ENCODE measurements at places on chromosomes 4 and X.

DNA sequence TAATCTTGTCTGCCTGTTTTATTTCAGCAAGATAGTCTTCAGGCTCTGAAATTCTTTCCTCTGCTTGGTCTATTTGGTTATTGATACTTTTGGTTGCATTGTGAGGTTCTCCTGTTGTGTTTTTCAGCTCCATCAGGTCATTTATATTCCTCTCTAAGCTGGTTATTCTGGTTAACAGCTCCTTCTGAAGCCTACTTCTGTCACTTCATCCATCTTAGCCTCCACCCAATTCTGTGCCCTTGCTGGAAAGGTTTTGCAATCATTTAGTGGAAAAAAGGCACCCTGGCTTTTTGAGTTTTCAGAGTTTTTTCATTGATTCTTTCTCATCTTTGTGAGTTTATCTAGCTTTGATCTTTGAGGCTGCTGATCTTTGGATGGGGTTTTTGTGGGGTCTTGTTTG, 647.7 kb downstream of the SPRY1 start:
- no peak for DNase-seq

DNA sequence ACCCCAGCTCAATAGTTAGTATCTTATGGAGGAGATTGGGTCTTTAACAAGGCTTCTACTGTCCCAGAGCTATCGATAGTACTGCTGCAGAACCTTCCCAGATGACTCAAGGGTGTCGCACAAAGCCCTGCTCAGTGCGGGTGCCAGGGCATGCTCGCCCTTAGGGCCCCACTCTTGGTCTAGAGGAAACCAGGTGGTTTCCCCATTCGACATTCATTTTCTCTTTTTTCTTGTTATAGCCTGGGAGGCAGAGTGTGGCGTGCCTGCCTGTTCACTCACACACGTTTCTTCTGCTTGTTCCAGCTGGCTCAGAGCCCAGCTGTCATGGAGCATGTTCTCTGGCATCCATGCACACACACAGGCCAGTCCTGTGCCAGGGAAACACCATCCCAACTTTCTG, 144.5 kb downstream of the SMIM20 start:
- DNase-seq, result peak; percentile 78

DNA sequence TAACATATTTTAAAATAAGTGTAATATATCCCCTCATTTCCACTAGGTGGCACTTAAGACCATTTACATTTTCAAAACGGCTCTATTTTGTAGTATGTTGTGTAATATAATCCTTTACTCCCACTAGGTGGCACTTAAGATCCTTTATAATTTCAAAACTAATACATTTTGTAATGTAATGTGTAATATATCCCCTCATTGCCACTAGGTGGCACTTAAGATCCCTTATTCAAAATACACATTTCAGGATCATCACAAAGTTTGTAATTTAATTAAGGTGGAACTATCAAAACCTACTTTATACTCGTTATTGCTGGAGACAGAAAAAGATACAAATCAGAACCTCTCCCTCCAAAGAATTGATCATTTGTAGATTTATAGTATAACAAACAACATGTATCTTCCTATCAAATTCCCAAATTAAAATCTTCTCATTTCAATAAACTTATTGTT, 132.5 kb downstream of the ARHGAP6 start:
- DNase-seq, result no peak

GRCh38 chr4:113355550-113356371, 306.3 kb downstream of the ANK2 start:
- DNase-seq, result no peak

GRCh38 chr4:176011529-176011928, 54.1 kb upstream of the WDR17 start:
- DNase-seq, result no peak

DNA sequence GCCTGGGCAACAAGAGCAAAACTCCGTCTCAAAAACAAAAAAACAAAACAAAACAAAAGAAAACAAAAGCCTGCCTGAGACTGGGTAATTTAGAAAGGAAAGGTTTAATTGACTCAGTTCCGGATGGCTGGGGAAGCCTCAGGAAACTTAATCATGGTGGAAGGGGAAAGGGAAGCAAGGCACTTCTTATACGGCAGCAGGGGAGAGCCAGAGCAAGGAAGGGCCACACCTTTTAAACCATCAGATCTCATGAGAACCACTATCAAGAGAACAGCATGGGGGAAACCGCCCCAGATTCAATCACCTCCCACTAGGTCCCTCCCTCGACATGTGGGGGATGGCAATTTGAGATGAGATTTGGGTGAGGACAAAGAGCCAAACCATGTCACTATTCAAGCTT, 122.2 kb downstream of the UBE2K start:
- no peak for DNase-seq

GRCh38 chr4:40530961-40531635, 98.6 kb downstream of the RBM47 start:
- DNase-seq, result no peak

DNA sequence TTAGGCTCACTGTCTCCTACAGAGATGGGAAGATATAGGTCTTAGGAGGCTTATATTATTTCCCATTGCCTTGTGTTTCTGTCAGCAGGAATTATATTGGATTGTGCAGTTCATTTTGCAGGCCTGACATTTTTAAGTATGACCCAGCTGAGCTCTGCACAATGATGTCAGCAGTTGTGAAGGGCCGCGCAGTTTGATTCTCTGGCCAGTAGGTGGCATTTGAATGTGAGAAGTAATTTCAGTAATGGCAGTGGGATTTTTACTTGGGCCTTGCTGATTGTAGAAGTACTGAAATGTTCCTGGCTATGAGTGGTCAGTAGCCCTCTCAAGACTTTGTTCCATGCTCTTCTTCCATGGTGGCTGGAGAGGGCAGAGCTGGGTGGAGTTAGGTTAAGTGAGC, 247.2 kb upstream of the MTMR8 start:
- DNase-seq, result no peak

DNA sequence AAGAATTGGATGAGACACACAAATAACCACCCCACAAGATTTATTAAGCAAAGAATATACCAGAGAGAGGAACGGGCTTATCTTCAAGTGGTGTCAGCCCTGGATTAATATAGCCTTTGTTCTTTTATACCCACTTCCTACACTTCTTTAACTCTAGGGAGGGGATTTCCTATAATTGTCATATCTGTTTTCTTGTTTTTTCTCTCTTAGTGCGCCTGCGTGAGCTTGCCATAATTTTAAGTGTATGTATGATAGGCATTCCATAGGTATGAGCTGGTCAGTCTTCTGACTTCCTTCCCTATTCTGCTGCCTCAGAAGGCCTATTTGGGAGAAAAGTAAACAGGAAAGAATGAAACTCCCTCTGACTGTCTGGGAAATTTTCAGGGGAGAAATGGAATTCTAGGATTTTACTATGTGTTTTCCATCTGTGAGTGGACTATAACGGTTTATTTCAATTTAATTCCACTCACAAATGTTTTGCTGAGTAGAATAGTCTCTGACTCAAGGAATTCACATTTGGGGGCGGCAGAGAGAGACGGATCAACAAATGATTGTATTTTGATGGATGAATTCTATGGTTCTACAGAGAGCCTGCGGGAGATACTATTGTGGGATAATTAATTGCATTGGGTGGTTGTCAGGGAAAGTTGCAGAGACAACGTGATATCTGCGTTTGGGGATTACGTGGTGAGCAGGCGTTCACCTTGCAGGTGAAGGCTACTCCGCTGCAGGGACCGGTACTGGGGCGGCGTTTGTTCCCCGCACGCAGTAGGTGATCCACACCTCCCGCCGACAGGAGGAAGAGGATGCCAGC, 626 bp upstream of the CEP135 start:
- no peak for DNase-seq

GRCh38 chr4:87266986-87267385, 46.6 kb upstream of the KLHL8 start:
- no peak for DNase-seq

GRCh38 chrX:76366972-76367371, 60.5 kb upstream of the MAGEE1 start:
- DNase-seq, result no peak

- no peak for DNase-seq
Measured at GRCh38 chr4:112951362-112952312, 97.8 kb upstream of the ANK2 start.

GRCh38 chr4:87502580-87503238, 26.5 kb downstream of the SPARCL1 start:
- no peak for DNase-seq

GRCh38 chrX:31199056-31199839, 127.4 kb upstream of the FTHL17 start:
- no peak for DNase-seq

DNA sequence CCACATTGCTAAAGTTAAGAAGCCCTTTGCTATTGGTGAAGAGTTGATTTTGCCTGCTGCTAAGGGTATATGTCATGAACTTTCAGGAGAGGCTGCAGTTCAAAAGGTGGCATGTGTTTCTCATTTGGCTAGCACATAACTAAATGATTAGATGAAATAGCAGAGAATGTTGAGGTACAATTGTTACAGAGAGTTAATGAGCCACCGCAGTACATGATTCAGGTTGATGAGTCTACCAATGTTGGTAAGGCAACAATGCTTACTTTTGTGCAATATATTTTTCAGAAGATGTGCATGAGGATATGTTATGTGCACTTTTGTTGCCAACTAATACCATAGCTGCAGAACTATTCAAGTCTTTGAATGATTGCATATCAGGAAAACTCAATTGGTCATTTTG, 21.1 kb upstream of the CXCL2 start:
- no peak for DNase-seq

DNA sequence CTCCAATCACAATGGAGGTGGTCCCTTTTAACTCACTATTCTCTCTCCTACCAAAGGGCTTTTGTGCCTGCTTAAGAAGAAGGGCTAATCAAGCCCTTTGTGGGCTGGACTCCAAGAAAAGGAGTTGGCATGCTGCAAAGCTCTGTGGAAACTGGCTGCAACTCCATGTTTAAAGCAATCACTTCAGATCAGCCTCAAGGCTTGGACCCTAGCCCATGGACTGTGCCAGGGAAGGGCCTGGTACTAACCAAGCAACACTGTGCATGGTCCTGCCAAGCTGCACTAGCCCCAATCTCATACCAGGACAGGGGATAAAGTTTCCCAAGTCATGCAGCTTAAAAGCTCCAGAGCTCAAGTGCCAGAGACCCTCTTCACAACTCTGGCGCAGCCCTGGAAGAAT, 86.7 kb downstream of the ATP8A1 start:
- peak; percentile 32 for DNase-seq

DNA sequence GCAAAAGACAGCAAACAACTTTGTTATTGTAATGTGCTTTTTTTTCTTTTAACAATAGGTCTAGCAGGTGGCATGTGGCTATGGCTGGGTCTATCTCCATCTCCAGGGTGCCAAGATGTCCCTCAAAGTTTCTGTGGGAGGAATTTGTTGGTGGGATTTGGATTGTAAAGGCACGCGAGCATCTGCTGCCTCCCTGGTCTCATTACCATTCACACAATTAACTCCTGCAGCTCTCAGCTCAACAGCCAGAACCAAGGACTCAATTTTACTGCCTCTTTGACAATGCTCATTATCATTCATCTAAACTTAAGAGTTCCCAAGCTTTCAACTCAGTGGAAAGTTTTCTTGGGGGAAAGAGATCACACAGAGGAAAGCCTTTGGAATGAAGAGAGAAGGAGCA, 10.9 kb upstream of the PCDH18 start:
- no peak for DNase-seq

DNA sequence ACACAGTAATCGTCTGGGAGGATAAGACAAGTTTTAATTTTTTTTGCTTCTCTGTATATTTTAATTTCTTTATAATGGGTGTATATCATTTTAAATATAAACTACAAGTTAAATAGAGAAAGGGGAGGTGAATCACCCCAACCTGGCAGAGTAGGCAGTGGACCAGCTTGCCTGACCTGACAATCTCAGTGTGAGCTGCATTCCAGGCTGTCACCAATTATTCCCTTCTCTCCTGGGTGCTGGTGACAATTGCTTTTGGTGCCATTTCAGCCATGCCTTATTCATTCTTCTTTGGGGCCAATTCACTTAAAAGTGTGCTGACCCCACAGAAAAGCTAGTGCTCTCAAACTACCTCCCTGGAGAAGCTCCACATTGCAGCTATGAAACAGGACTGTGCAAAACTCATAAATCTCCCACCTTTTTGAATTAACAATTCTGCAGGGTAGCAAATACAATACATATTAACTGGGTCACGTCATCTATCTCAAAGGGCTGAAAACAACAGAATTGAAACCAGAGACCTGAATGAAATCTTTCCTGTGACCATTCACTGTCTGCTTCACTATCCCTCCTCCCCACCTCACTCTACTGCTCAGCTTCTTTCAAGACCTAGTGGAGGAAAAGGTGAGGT, 359.0 kb downstream of the HS3ST1 start:
- no peak for DNase-seq

DNA sequence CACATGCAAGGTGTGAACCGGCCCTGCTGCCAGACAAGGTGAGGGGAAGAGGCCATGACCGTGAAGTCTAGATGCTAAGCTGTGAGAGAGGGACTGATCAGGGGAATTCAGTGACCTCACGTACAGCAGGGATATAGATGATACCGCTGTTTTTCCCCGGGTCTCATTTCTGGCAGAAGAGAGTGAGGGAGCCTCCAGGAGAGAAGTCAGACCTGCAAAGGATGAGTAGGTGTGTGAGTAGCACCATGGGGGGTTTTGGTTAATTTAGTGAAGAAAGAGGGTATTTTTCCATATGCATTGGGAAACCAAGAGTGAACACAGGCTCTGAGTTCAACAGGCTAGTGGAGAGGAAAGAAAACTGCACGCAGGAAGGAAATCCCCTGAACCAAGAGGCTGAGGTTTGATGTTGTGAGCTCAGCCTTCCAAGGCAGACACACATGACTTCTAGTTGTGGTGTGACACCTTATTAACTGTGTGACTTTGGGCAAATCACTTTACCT, 127.6 kb upstream of the GATB start:
- no peak for DNase-seq

- peak; percentile 69 for DNase-seq
Measured at GRCh38 chr4:156970501-156971164, 966 bp downstream of the PDGFC start.

- no peak for DNase-seq
Measured at GRCh38 chrX:135330706-135331105, 21.4 kb downstream of the ETDC start.
